Natural killer cell treated with Interleukin-12 subunit alpha and Interleukin-12 subunit beta and Interleukin-15 and Interleukin-18, amount 100 ng/mL, for 72 hours (primary cell): ENCODE measurements at places on chromosomes 4 and X.

- DNase-seq, result no peak
Observed at GRCh38 chrX:2488621-2489285, 12.0 kb downstream of the DHRSX start.

DNA sequence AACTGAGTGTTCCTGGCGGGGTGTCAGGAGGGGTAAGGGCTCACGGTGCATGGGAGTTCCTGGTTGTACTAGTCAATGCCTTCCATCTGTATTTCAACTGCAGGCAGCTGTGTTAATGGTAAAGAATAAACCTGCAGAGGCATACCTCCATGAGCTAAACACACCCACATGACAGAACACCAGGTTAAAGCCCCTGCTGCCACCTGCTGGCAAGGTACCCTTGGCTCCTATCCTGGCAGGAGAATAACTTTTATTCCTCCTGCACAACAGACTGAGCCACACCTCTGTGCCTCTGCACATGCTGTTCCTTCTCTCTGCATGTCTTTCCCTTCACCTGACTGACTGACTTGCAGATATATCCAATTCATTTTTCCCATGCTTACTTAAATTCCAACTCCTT, 11.1 kb downstream of the ITIH6 start:
- DNase-seq, result no peak

GRCh38 chr4:106344647-106344970, 24.0 kb downstream of the GIMD1 start:
- DNase-seq, result no peak

- DNase-seq, result no peak
Observed at GRCh38 chr4:8117278-8117682, 41.3 kb downstream of the ABLIM2 start.

DNA sequence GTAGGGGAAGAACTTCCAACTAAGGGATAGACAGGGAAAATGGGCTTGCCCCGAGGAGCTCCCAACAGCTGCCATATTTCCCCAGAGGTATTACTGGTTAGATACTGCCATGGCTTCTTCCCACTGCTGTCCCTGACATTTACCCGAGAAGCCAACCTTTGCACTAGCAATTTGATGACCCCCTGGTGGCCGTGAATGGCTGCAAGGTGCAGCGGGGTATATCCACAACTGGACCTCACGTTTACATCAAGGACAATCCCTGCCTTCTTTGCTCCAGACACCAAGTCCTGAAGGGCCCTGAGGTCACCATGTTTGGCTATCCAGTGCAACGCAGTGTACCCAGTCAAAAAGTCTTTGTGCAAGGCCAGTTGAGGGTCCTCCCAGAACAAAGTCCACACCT, 2.3 kb downstream of the SOWAHB start:
- no peak for DNase-seq
